Nucleus accumbens (tissue), 56 donors: ENCODE measurements at places on chromosomes 2 and 18.

DNA sequence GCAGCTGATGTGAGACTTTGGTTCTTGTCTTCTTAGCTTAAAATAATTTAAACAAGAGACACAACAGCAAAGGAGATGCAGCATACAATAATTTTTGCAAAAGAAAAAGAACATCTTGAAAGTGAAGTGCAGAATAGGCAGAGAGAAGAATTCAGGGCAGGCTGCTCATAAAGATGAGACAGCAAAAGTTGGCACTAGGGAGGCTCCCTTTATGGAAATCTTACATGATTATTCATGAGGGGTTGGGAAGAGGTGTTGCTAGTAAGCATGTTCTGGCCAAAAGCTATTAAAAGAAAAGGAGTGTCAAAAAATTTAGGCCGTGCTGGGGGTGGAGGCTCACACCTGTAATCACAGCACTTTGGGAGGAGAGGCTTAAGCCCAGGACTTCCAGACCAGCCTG lies 4.2 kb upstream of the ALPP start:
- no peak for DNase-seq

GRCh38 chr2:43927442-43927841 lies 68.3 kb downstream of the LRPPRC start:
- no peak for DNase-seq

DNA sequence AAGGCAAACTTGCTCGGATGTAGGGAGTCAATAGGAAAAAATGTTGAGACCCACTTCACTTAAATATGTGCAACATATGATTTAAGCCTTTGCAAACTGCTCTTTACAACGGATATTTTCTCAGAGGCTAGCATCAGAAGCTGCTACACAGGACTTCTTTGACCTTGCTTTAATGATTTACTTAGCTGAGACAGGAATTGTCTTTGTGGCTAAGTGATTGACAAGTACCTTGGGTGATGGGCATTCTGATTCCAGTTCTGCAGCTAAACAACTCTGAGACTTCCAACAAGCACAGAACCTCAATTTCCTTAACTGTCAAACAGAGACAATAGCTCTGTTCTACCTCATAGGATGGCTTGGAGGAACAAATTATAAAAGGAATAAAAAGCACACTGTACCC lies 150.2 kb downstream of the NCKAP5 start:
- no peak for DNase-seq

GRCh38 chr2:103165836-103166235 lies 404.0 kb downstream of the TMEM182 start:
- DNase-seq: no peak

DNA sequence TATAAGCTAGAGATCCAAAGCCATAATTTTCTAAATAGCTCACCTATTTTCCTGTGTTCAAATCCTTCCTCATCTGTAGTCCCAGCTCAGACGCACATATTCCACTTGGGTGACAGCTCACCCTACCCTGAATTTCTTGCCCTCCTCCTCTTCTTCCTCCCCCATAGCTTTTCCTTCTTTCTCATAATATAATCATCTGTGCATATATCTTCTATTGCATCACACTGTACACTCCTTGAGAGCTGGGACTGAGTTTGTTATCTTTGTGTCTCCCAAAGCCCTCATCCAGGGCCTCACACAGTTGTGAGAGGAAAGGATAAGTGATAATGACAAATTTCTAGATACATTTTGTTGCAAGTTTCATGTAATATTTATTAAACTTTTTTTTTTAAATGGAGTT lies 55.9 kb upstream of the RTN4 start:
- no peak for DNase-seq

DNA sequence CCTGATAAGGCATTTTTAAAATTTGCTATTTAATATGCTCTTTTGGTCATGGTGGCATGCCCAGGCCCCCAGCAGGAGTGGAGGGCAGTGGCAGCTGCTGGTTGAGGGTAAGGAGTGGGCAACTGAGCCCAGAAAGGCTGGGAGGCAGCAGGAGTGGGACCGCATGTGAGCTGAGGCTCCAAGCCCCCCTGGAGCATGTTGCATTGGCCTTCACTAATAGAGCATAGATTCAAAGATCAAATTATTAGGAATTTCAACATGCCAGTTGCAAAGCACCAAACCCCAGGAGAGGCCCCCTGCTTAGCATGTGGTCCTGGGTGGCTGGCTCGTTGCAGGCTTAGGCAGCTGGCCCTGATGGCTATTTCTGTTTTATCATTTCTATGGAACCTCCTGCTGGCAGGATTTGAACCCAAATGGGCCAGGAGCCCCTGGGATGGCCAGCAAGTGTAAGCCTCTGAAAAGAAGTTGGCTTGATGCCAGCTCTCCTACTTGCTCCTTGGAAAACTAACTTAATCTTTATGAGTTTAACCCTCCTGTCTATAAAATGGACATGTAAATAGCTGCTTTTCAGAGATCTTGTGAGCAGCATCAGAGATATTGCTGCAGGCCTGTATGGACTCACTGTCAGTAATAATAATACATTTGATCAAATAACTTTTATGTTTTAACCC lies 42.1 kb upstream of the TMEM131 start:
- DNase-seq: no peak
